PC-3 (cell line): ENCODE measurements at places on chromosomes 7 and 10.

DNA sequence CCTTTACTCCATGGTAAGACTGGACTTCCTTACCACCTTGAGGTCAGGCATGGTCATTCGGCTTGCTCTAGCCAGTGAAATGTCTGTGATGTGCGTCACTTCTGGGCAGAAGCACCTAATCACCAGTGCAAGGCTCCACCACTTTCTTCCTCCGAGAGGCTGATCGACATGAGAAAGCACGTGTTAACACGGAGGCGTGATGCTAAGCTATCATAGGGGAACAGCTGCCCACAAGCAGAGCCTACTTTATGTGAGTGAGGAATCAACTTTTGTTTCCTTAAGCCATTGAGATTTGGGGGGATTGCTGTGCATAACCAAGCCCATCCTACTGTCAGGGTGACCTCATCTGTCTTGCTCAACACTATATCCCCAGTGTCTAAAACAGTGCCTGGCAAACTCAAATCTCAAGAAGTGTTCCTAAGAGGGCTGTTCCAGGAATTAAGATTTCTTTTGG lies 23.1 kb upstream of the SAR1A start:
- no peak overlapping the region for H3K4me3 ChIP-seq
- peaks cover 18% of the 10 kb centered on the region for H3K4me1 ChIP-seq
- H3K27me3 ChIP-seq, result no peaks in the 10 kb centered on the region
- H3K27ac ChIP-seq, result no peak overlapping the region

DNA sequence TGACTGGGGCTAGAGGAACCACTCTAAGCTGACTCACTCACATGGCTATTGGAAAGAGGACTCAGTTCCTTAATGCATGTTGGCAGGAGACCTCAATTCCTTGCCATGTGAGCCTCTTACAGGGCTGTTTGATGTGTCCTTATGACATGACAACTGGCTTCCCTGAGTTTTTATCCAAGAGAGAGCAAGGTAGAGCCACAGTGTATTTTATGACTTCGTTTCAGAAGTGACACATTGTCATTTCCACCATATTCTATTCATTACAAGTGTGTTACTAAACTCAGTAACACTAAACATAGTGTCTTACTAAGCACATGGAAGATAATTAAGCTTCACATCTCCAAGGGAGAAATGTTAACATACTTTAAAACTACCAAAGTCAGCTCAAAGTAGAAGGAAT lies 98.2 kb downstream of the ZNF777 start:
- no peak for DNase-seq
- H3K36me3 ChIP-seq, result no peaks in the 10 kb centered on the region
- no peaks in the 10 kb centered on the region for H3K4me1 ChIP-seq
- H3K27me3 ChIP-seq, result no peaks in the 10 kb centered on the region

DNA sequence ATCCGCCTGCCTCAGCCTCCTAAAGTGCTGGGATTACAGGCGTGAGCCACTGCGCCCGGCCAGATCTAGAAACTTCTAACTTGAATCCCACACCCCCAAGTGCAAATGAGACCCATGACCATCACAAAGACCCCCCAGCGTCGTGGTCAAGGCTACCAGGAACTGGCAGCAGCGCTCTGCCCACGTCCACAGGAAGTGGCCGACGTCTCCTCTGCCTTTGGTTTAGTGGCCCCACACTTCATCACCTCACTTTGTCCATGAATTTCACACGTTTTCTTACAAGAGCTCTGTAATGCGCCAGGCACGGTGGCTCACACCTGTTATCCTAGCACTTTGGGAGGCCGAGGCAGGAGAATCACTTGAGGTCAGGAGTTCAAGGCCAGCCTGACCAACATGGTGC lies 53.5 kb upstream of the TNRC18 start:
- no peaks in the 10 kb centered on the region for H3K4me1 ChIP-seq
- no peak for DNase-seq
- H3K27ac ChIP-seq, result no peak overlapping the region
- no peaks in the 10 kb centered on the region for H3K36me3 ChIP-seq
- H3K4me3 ChIP-seq, result no peak overlapping the region

- no peaks in the 10 kb centered on the region for H3K4me1 ChIP-seq
- no peak for DNase-seq
- H3K36me3 ChIP-seq, result no peaks in the 10 kb centered on the region
- no peaks in the 10 kb centered on the region for H3K27me3 ChIP-seq
Observed at GRCh38 chr7:22872096-22872807, 49.6 kb upstream of the TOMM7 start.

GRCh38 chr7:30764030-30764975 lies 6.9 kb upstream of the MINDY4 start:
- no peak overlapping the region for H3K27ac ChIP-seq
- H3K4me3 ChIP-seq, result no peak overlapping the region
- no peaks in the 10 kb centered on the region for H3K36me3 ChIP-seq

DNA sequence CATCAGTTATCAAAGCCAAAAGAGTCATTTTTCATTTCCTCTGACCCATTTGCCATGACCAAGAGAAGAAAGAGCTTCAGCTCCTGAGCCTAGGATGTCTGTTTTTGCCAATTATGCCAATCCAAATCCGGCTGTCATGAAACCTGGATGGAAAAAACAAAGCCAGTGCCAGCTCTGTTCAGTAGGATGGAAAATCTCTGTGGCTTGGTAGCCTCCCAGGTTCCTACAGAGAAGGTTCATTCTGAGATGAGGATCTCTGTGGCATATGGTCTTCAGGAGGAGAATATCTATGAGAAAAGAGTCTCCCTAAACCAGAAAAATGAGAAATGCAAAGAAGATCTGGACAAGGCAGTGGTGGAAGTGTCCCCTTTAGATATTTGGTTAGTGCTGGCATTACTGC lies 475.4 kb downstream of the CNTNAP2 start:
- no peak overlapping the region for H3K4me3 ChIP-seq
- H3K4me1 ChIP-seq, result no peaks in the 10 kb centered on the region
- DNase-seq, result no peak
- no peaks in the 10 kb centered on the region for H3K27me3 ChIP-seq
- H3K27ac ChIP-seq, result no peak overlapping the region

GRCh38 chr10:27710014-27710413 lies 35.6 kb downstream of the MKX start:
- no peaks in the 10 kb centered on the region for H3K36me3 ChIP-seq
- no peak overlapping the region for H3K4me3 ChIP-seq
- H3K27me3 ChIP-seq, result no peaks in the 10 kb centered on the region
- H3K4me1 ChIP-seq, result peaks cover 3% of the 10 kb centered on the region; the same call in 1 of the 2 replicates
- H3K27ac ChIP-seq, result no peak overlapping the region

DNA sequence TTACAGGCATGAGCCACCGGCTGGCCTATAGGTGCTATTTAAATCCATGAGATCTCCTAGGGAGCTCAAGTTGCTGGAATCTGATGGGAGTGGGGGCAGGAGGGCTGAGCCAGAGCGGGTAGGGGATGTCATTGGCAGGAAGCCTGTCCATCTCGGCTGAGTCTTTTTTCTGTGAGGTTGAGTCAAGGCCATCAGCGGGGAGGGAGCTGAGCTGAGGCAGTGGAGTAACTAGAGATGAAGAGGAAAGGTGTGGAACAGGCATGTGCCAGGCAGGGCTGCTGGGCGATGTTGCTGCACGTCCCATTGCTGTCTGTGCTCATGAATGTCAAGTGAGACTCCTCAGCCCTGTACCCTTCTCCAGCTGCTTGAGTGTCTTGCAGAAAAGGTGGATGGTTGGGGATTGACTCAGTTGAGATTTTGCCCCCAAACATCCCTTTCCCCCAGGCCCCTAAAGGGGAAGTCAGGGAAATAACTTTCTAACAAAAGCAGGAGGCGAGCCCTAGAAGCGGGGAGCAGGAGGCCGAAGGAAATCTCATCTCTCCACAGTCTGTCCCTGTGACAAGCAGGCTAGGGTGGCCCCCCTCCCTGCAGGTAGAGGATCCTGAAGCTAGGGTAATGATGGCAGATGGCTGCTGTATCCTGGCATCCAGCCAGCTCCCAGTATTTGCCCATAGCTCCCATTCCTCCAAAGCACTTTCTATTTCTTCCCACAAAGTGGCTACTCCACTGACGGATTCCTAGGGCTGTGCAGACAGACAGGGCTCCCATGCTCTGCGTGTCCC lies 5.4 kb downstream of the ATP6V1F start:
- peaks cover 5% of the 10 kb centered on the region; the same call in 1 of the 2 replicates for H3K36me3 ChIP-seq
- DNase-seq, result no peak
- H3K27me3 ChIP-seq, result no peaks in the 10 kb centered on the region
- H3K4me3 ChIP-seq, result peak overlapping the region; percentile 78; the same call in 1 of the 2 replicates
- H3K27ac ChIP-seq, result no peak overlapping the region

DNA sequence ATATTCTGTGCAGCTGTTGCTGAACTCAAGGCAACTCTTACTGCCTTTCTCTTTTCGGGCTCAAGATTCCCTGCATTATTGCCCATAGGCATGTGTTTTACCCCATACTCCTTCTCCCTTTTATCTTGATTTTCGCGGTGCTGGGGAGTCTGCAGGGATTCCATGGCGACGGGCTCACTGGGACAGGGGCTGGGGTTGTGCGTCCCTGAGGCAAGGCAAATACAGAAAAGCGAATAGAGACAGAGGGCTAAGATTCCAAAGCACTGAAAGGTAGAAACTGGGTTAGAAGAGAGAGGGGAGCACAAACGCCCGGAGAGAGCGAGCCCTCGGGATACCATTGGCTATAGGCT lies 519 bp upstream of the RPP38 start:
- H3K27ac ChIP-seq, result peak overlapping the region; percentile 94
- H3K27me3 ChIP-seq, result no peaks in the 10 kb centered on the region
- H3K36me3 ChIP-seq, result no peaks in the 10 kb centered on the region

DNA sequence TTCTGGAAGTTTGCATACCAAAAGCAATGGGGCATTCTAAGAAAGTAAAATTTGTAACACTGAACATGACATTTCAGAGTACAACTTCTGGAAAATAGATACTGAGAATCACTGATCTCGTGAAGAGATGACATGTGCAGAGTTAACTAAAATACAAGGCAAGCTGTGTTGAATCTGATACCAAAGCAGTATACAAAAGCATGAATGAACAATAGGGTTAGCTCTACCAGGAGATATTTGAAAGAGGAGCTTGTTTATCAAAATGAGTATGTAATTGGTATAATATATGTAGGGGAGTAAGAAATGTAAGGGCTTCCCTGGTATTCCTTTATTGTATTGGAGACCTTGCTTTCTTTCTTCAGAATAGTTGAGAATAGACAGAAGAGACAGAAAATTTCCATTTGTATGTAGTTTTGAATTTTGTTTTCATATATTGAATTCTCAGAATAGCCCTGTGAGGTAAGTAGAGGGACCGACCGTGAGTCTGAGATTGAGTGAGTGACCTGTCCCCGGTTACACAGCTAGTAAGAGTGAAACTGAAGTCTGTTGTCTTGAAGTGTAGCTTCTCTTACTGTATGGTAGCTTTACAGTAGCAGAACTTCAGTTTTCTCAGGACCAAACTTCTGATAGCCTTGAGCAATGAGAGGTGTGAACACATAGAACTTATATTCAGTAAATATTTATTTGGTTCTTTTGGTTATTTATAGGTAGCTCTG lies 5.0 kb downstream of the HBP1 start:
- DNase-seq, result no peak
- H3K4me3 ChIP-seq, result no peak overlapping the region
- no peaks in the 10 kb centered on the region for H3K27me3 ChIP-seq
- H3K36me3 ChIP-seq, result no peaks in the 10 kb centered on the region

DNA sequence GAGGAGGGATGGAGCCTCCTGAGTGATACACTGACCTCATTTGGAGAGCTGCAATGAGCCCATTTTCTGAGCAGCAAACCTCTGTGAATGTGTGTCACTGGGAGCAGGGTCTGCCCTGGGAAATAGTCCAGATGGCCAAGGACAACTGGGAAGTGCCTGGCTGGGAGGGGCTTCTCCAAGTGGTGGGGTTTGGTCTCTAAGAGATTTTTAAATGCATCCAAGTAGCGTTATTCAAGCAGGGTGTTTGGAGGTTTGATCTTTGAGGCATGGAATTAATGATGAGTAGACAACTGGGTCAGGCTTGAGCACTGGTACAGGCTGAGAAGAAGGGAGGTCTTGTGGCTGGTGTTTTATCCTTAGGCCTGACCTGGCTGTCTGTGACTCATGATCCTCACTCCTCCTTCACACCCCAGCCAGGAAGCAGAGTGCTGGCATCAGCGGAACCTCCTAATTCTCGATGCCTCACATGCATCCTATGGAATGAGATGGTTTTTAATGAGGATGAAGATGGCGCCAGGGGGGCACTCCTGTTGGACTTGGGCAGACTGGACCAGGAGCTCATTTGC lies 3.3 kb downstream of the GOLGA7B start:
- DNase-seq, result no peak
- no peaks in the 10 kb centered on the region for H3K27me3 ChIP-seq
- no peak overlapping the region for H3K27ac ChIP-seq
- peaks cover 6% of the 10 kb centered on the region; the same call in 1 of the 2 replicates for H3K4me1 ChIP-seq

- H3K27ac ChIP-seq, result no peak overlapping the region
- no peak overlapping the region for H3K4me3 ChIP-seq
- H3K36me3 ChIP-seq, result no peaks in the 10 kb centered on the region
- no peaks in the 10 kb centered on the region for H3K27me3 ChIP-seq
- no peaks in the 10 kb centered on the region for H3K4me1 ChIP-seq
Observed at GRCh38 chr10:29897999-29898716, 161.2 kb downstream of the JCAD start.

GRCh38 chr10:131803860-131804425 lies 96.9 kb upstream of the PPP2R2D start:
- H3K36me3 ChIP-seq, result no peaks in the 10 kb centered on the region
- H3K27me3 ChIP-seq, result peaks cover 40% of the 10 kb centered on the region
- no peak overlapping the region for H3K27ac ChIP-seq
- DNase-seq, result no peak

DNA sequence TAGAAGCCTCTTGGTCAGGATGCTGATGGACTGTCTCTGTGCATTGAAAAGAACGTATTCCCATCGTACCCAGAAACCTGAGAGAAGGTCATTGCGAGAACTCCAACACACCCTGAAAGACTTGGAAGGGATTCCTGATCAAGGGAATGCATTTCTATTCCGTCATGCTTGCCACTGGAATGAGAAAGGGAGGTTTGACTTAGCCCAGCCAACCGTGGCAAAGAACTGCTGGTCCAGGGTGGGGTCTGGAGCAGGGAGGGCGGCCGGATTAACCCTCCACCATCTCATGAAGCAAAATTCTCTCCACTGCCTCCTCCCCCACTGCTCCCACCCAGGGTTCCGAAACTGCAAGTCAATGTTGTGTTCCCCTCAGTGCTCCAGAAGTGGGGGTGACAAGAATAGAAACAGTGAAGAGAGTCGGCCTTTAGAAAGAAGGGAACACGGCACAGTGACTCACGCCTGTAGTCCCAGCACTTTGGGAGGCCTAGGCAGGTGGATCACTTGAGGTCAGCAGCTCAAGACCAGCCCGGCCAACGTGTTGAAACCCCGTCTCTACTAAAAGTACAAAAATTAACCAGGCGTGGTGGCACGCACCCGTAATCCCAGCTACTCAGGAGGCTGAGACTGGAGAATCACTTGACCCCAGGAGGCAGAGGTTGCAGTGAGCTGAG lies 137.5 kb upstream of the MGMT start:
- H3K27me3 ChIP-seq, result 0 out of 2 replicates have a peak, but pooled peaks cover 6% of the 10 kb centered on the region
- no peak overlapping the region for H3K4me3 ChIP-seq
- DNase-seq, result no peak
- no peaks in the 10 kb centered on the region for H3K4me1 ChIP-seq
- no peak overlapping the region for H3K27ac ChIP-seq
